ENCODE measurements at places on chromosomes 2 and 18.

DNA sequence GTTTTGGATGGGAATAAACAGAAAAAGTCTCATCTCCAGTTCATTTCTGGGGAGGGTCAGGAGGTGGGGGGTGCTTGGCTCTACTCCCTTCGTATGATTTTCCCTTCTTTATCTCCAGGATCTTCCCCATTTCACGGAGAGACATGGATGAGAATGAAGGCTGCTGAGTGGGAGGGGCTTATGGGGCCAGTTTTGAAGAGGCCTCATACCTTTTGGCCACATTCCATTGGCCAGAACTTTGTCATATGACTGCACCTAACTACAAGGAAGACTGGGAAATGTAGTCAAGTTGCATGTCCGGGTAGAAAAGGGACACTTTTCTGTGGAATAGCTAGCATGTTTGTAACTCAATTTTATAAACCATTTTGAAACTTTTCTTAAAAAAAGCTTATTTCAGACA lies 117.6 kb downstream of the NEDD4L start:
- peak; percentile 17 for DNase-seq

DNA sequence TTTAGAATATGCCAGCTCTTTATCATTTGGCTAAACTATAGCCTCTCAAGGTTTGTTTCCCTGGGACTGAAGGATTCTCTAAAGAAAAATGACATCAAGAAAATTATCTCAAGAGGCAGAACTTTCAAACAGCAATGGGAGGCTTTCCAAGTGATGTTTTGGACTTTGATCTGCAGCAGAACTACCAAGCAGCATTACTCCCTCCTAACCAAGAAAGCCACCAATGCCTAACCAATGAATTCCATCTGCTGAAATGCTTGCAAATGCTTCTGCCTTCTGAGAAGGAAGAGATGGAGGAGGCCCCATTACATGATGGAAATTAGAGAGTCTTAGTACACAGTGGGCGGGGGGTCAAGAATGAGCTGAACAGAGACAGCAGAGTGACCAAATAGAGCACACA lies 95.1 kb upstream of the SLC35G4 start:
- DNase-seq: no peak

GRCh38 chr18:23798249-23798648 lies 109.0 kb downstream of the LAMA3 start:
- no peak for DNase-seq

DNA sequence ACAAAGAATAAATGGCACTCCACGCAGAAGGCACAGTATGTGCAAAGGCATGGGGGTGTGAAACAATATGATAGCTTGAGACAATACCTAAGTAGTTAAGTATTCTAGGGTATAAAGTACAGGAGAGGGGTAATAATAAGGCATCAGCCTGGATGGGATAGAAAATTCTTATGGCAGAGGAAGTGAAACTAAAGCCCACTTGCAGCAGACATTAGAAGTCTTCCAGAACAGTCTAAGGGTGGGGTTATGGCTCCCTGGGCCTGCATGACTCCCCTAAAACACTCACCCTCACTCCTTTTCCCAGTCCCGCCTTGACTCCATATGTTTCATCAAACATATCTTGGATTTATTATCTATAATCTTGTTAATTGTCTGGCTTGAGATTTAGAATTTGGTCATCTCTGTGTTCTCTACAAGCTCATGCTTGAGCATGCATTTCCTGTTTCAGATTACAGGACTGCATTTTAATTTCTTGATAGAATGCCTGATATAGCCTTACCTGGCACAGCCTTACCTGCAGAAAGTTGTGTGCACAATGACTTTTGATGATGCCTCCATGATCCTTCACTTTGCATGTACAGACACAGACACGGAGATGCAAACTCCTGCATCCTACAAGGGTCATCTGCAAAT lies 28.5 kb upstream of the TMBIM1 start:
- DNase-seq: no peak

DNA sequence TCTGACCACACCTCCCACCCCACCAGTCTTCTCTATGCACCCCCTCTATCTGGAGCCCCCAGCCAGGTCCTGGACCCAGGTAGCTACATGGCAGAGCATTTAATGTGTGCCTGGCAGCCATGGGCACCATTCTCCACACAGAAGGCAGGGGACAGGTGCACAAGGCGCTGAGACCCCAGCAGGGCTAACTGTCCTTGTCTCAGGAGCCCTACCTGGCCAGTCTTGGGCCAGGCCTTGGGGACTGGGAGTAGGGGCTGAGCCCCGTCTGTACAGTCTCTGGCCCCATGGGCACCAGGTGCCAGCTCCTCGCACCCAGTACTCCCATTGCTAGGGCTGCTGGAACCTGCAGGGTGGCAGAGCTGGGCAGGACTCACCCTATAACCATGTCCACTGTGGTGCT lies 2.9 kb downstream of the GNLY start:
- no peak for DNase-seq

- no peak for DNase-seq
Measured at GRCh38 chr2:196718419-196719109, 79.0 kb downstream of the CCDC150 start.

GRCh38 chr2:189102735-189103134 lies 76.8 kb downstream of the COL5A2 start:
- DNase-seq: no peak

- DNase-seq: no peak
Measured at GRCh38 chr2:32732120-32732519, 104.3 kb downstream of the TTC27 start.

- no peak for DNase-seq
Measured at GRCh38 chr2:25825238-25825637, 53.0 kb downstream of the ASXL2 start.

DNA sequence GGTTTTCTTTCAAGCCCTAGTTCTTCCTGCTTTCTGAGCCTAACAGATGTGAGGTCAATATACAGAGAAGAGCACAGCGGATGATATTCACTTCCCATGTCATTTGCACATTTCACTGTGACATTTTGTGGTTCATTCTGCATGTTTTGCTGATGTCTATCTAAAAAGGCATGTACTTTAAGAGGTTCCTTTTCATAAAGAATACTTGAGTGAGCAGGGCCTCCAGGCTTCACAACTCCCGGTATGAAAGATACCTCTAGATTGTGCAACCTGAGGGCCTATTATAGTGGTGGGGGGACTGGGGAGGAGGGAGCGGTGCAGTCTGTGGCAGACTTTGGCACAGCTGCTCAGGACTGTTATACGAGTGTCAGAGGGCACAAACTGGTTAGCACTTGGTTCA lies 54.6 kb downstream of the CPO start:
- DNase-seq: no peak

- DNase-seq: no peak
Measured at GRCh38 chr2:216713691-216714336, 18.5 kb upstream of the IGFBP5 start.

DNA sequence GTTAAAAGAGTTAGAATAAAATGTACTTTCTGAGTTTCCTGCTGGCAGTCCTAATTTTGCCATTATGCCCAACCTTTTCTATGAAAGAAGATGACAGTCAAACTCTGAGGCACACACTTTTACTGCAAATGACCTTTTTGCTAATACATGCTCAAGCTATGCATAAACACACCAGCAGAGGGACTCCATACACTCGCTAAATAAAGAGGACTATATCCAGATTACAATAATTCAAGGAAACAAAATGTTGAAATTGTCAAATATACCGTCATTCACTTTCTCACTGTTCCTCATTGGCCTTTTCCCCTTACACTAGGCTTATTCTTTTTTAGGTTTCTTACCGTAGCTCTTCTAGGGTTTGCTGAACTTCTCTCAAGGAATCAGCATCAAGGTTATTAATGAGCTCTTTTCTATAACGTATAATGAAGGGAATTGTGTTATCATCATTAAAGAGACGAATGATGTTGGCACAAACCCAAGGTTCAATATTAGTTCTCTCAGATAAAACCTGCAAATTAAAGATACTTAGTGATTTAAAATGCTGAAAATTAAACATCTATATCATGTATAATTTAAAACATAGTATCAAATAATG lies 25.7 kb downstream of the SRBD1 start:
- DNase-seq: no peak

GRCh38 chr2:131394147-131394931 lies 30.4 kb upstream of the RAB6D start:
- peak; percentile 33 for DNase-seq

GRCh38 chr2:163670929-163671328 lies 64.9 kb downstream of the FIGN start:
- DNase-seq: no peak

DNA sequence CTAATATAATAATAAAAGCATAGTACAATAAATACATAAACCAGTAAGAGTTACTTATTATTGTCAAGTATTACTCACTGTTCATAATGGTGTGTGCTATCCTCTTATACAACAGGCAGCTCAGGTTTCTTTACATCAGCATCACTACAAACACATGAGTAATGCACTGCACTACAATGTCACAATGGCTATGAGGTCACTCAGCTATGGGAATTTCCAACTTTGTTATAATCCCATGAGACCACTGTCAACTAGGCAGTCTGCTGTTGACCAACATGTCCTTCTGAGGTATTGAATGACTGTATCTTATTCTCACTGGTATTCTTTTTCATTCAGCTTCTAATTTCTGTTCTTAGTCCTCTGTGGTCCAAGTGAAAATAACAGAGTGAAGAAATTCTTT lies 250.4 kb upstream of the DSEL start:
- no peak for DNase-seq

DNA sequence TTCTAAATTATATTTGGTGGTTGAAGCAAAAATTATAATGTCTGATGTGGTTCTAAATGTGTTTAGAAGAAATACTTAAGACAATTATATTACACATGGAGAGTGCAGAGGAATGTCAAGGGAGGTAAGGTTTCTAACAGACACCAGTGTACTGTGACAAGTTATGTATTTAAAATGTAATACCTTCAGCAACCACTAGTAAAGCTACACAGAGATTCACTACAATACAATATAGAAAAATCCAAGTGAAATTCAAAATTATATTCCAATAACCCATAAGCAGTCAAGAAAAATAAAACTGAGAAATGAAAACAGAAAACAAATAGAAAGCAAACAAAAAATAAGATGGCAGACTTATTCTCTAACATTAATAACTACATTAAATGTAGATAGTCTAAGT lies 249.5 kb upstream of the KLHL14 start:
- DNase-seq: no peak

- DNase-seq: no peak
Measured at GRCh38 chr2:58914733-58915505, 673.8 kb upstream of the FANCL start.

DNA sequence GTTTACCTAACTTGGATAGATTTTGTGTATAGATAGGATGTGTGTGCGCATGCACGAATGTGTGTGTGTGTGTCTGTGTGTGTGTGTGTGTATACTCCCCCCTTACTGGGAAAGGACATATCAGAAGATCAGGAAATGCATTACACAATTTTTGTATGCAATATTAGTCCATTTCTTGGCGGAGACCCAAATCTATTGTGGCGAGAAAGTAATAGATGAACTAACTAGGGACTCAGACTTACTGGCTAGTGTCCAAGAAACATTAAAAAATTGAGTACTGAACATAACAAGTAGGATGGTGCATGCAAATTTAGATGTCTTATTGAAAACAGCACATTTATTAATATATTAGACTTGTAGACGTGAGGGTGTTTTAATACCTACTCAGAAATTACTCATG lies 1036.5 kb upstream of the FANCL start:
- no peak for DNase-seq

- DNase-seq: no peak
Measured at GRCh38 chr18:12305211-12305610, 2.8 kb upstream of the TUBB6 start.

- no peak for DNase-seq
Measured at GRCh38 chr2:50607721-50608120, 424.2 kb downstream of the NRXN1 start.

DNA sequence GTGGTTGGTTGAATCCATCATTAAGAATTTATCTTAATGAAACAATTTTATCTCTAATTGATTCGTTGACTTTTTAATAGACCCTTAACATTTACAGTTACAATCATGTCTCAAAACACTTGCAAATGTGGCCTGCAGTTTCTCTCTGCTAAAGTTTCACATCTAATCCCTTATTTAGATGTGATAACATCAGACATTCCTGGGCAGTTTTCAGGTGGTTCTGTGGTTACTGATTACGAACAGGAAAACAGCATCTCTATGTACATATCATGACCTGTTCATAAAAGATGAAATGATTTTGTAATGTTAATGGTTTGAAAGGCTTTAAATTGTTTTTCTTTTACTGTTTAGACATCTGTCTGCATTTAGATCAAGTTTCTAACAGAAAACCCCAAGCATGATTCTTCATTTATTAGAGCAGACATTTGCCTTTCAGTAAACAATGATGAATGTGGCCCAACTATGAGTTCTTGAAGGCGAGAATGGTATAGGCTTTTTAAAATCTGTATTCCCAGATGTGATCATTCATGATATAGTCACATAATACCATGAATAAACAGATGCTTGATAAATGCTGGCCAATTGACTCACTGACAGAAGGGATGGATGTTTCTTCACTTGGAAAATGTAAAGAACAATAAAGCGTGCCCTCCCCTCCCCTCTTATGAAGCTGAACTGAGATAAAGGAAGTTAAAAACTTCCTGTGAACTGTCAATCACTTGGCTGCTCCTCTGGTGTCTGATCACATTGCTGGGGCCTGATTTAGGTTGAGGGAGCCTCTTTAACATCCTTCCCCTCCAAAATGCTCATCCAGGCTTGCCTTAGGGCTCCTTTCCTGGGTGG lies 3.5 kb downstream of the CAPN14 start:
- DNase-seq: no peak

DNA sequence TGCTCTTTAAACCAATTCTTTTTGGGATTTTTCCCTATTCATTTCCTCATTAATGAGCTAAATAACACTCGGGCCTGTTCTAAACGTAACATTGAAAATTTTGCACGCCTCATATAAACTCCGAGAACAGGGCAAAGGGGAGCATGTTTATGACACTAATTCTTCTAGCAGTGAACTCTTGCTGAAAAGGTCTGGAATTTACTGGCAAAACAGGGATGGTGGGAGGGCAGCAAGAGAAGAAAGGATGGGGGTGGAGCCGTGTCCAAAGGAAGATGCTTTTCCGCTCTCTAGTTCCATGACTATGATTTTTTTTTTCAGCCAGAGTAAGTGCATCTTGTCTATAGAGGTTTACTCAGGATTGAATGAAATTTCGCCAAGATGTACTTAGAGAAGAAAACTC lies 50.0 kb upstream of the IL1R1 start:
- no peak for DNase-seq

- DNase-seq: no peak
Measured at GRCh38 chr2:114006460-114006859, 116.6 kb downstream of the ACTR3 start.

- DNase-seq: no peak
Measured at GRCh38 chr2:7868836-7869235, 813.0 kb upstream of the ID2 start.

- no peak for DNase-seq
Measured at GRCh38 chr2:180208841-180209240, 201.7 kb upstream of the CWC22 start.

DNA sequence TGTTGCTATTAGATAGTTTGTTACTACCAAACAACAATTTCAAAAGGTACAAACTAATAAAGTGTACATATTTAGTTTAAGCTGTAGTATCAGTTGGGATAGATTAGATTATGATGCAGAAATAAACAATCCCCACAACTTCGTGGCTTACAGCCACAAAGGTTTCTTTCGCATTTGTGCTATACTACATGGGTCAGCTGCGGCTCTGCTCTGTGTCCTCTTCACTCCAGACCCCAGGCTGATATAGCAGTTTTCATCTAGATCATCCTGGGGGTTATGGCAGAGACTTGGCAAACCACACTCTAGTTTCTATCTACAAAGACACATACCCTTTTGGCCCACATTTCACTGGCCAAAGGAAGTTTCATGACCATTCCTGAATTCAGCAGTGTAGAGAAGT lies 108.0 kb upstream of the SP5 start:
- DNase-seq: no peak

- DNase-seq: no peak
Measured at GRCh38 chr2:172808156-172808555, 72.5 kb downstream of the RAPGEF4 start.
